Stimulated activated CD8-positive, alpha-beta memory T cell treated with anti-CD3 and anti-CD28 coated beads, Interleukin-7, amount 100 ng/mL, for 1 hour (primary cell): ENCODE measurements at places on chromosomes 1 and 21.

DNA sequence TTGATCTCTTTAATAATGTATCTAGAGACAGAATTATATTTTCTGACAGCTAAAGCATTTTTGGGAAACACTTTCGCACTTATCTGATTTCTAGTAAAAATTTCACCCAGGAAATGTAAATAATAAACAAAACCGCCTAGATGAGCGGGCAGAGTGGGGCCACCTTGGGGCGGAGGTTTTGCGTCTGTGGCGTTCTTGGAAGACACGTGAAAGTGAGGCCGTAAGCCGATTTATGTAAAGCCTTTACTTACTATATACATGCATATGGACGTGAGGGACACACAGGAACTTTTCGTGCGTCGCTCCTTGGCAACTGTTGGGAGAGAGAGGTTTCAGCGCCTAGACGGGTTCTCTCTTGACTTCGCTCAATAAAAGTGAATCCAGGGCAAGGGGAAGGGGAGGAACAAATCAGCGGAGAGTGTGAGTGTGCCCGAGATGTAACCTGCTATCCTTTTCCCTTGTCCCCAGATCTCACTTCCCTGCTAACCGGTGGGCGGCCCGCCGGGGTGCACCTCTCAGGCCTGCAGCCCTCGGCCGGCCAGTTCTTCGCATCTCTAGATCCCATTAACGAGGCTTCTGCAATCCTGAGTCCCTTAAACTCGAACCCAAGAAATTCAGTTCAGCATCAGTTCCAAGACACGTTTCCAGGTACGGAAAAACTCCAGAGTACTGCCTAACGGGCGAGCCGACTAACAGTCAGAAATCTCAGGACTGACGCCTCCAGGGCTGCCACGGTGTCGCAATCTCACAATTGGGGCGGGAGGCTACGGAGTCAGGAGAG lies 1.7 kb downstream of the HLX start:
- DNase-seq, result no peak

DNA sequence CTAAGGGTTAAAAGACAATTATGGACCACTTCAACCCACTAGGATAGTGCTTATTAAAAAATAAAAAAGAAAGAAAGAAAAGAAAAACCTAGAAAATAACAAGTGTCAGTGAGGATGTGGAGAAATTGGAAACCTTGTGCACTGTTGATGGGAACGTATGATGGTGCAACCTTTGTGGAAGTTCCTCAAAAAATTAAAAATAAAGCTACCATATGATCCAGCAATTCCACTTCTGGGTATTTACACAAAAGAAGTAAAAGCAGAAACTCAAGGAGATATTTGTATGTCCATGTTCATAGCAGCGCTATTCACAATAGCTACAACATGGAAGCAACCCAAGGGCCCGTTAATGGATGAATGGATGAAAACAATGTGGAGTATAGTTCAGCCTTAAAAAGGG lies 115.2 kb upstream of the ATP1A1 start:
- no peak for DNase-seq

GRCh38 chr1:152141971-152142584 lies 16.9 kb downstream of the RPTN start:
- no peak for DNase-seq

GRCh38 chr1:39204441-39205081 lies at the start of gene MACF1:
Gene MACF1 (plus strand): TSS chr1:39204695. CDS start chr1:39205023, 328 bp downstream.
- no peak for DNase-seq
